ENCODE measurements at places on chromosomes 16 and 17.

- DNase-seq: no peak
Measured at GRCh38 chr16:89244754-89245153, 27.3 kb downstream of the ZNF778 start.

- DNase-seq: no peak
Measured at GRCh38 chr17:3956983-3957382, 7.3 kb downstream of the ATP2A3 start.

DNA sequence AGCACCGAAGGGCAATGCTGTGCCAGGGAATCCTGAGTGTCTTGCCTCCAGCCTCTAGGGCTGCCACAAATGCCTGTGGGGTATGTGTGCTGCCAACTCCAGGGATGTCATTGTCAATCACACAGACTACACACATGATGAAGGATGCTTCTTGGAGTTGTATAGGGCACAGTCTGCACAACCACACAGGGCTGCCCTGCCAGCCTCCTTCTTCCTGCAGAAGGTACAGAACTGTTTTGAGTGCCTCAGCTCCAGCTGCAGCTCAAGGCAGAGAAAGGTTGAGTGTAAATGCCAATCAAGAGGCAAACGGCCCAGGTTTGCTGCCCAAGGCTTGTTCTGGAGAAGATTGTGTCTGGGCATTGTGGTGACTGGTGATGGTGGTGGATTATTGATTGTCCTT lies 15.6 kb downstream of the SCNN1B start:
- no peak for DNase-seq

- DNase-seq: no peak
Measured at GRCh38 chr17:78416791-78417530, 38.5 kb downstream of the PGS1 start.

GRCh38 chr17:67208232-67208631 lies 36.8 kb downstream of the HELZ start:
- DNase-seq: no peak

DNA sequence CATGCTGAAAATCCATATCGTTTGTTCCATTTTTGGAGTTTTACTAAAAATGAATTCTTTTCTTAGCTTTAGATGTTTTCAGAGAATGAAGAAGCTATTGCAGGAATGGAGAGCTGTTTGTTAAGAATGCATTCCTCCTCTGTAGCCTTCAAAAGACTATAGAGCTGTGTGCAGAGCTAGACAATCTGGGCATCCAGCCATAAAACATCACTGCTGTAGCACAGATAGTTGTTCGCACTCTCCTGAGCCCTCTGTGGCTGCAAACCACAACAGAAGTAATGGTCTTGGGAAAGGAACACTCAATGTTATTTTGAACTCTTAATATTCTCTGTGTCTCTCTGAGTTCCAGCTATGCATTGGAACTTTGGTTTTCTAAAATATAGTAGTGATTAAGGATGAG lies 4.9 kb downstream of the TNRC6C start:
- DNase-seq: peak; percentile 40

GRCh38 chr17:44492706-44493272 lies 10.4 kb downstream of the GPATCH8 start:
- no peak for DNase-seq
